Hematopoietic multipotent progenitor cell treated with erythropoietin and hydrocortisone succinate and interleukin-3 and kit ligand, for 17 days (in vitro differentiated cells): ENCODE measurements at places on chromosomes 12 and 14.

- DNase-seq: no peak
These were observed 20.3 kb downstream of the SLC25A29 start for GRCh38 chr14:100285913-100286400.

- DNase-seq: no peak
These were observed 13.5 kb downstream of the DGLUCY start for GRCh38 chr14:91127401-91127801.

DNA sequence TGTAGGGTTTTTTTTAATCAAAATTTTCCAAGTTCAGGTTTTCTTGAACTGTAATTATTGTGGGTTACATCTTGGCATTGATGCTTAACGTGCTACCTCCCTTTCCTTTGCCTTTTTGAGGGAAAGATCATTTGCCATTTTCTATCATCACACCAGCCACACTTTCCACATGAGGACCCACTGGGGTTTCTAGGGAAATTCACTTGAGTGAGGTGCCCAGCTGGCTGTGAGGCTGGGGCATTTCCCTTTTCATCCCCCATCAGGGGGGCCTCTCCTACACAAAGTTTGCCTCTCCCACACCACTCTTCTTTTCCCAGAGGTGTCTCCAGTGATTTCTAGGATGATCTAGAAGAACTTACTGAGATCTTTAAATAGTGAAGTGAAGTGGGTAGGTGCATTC, 335.7 kb downstream of the BMP4 start:
- no peak for DNase-seq

DNA sequence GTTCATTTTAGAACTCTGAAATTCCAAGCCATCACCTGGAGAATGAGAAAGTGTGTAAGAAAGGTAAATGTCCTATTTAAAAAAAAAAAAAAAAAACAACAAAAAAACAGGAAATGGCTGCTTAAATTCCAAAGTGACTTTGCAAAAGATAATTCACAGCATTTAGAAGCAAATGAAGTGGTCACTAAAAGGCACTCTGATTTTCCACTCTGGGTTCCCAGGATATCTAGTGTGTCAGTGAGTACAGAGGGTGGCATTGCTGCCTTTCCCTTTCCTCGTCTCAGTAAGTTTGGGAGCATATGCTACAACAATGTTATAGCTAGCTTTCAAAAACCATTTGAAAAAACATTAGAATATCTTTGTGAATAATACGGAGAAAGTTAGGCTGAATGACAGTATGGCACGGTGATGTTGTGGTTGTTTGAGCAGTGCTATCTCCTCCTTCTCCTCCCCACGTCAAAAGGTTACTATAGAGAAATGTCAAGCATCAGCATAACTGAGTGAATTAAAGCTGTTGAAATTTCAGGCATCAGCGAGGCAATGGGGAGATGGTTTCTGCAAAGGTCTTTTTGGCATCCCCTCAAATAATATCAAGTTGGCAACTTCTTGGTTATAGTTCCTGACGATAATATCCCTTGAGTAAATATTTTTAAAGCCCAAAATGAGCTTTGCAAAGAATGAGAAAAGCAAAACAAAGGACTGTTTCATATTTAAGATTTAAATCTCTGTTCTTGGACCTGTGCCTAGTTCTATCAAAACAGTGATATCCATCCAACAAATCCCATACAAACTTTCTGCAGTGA, 164.5 kb upstream of the E2F7 start:
- no peak for DNase-seq

GRCh38 chr14:94919896-94920295, 150.0 kb upstream of the GSC start:
- DNase-seq: no peak
